T47D (cell line): ENCODE measurements at places on chromosomes 1 and 21.

DNA sequence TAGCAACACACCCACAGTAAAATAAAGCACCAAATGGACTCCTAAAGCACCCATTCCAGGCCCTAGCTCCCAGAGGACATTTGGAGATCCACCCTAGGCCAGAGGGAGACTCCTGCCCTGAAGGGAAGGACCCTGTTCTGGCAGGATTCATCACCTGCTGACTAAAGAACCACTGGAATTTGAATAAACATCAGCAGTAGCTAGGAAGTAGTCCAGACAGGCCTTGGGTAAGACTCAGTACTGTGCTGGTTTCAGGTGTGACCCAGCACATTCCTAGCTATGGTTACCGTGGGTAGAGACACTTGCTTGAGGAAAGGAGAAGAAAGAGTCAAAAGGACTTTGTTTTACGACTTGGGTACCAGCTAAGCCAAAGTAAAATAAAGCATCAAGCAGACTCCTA lies 92.7 kb upstream of the LRRC7 start:
- no peak for DNase-seq

- no peak for DNase-seq
Measured at GRCh38 chr1:15749399-15750291, 7.3 kb downstream of the TMEM82 start.

DNA sequence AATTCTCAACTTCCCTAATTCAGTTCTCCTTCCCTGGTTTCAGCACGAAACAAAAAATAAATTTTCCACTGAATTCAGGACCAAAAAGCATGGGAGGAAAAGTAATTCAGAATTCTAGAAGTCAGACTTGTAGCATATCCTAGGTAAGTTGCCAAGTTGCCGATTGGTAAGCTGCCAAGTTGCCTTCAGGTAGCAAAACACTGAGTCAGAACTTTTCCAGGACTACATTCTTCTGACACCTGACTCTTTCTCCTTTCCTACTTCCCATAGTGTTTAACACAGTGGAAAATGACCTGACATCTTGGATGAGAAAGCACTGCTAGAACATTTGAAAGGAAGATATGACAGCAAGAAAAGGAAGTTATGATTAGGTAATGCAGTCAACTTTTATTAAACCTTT lies 322.8 kb downstream of the SPATA17 start:
- DNase-seq, result peak; percentile 31

GRCh38 chr1:84686223-84686622 lies 4.0 kb downstream of the SSX2IP start:
- DNase-seq, result no peak

DNA sequence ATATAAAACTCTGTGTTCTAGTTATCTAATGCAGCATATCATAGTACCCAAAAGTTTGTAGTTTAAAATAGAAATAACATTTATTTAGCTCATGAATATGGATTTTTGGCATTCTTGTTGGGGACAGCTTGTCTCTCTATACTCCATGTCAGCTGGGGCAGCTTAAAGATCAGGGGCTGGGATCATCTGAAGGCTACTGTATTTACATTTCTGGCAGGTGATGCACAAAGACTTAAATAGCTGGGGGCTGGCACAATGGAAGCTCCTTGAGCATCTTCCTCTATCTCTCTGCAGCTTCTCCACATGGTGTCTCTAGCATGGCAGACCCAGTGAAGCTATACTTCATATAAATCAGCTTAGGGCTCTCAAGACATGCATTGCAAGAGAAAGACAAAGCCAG lies 55.6 kb upstream of the DAB1 start:
- no peak for DNase-seq

GRCh38 chr1:101267082-101267481 lies 30.3 kb downstream of the S1PR1 start:
- no peak for DNase-seq

DNA sequence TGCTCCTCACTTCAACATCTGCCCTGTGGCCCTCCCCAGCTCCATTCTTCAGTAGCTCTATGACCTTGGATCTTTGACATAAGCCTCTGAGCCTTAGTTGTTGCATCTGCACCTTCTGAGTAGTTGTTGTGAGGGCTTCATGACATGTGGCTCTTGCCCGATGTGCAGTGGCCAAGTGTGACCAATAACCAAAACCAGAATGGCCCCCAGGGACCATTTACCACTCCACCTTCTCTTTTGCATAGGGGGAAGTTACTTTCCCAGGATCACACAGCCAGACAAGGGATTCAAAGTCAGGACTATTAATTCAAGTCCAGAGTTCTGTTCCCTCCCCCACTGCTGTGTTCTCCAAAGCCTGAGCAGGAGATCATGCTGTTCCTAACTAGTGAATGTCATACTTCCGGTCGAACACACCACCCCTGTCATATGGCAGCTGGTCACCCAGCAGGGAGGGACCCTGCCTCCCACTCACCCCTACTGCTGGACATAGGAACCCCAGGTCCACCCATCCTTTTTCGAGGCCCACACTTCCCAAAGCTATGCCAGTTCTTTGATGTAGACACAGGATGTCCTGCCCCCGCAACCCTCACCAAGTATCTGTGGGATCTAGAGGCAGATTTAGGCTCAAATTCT lies 4.0 kb downstream of the FGR start:
- no peak for DNase-seq

GRCh38 chr1:36772647-36773495 lies 261.4 kb downstream of the GRIK3 start:
- no peak for DNase-seq

GRCh38 chr1:232352366-232352765 lies 277.6 kb downstream of the SIPA1L2 start:
- DNase-seq, result no peak

DNA sequence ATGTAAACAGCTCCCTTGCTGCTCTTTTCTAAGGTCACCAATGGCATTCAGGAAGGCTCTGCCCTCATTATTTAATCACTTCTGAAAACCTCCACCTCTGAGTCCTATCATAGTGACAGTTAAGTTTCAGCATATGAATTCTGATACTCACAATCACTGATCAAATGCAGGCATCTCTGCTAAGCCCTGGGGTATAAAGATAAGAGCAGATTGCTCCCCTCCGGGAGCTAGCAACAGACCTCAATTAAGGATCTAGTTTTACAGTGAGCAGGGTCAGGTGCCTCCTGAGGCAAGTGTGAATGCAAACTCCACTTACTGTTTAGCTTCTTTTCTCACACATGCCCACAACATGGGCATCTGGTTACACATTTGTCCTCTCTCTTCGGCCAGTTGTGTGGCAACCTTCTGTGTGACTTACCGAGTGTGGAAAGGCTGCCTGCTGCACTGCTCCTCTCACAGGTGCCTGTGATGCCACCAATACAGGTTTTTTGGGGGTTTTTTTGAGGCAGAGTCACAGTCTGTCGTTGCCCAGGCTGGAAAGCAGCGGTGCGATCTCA lies 15.0 kb downstream of the IL10RB start:
- no peak for DNase-seq
